CD4-positive, alpha-beta T cell treated with Interleukin-17A for 1 hour (primary cell): ENCODE measurements at places on chromosomes 5 and 9.

GRCh38 chr5:80995908-80996307 is 35.7 kb downstream of the RASGRF2 start:
- DNase-seq = no peak

GRCh38 chr9:116937361-116937760 is 250.3 kb downstream of the TRIM32 start:
- no peak for DNase-seq

- no peak for DNase-seq
Measured at GRCh38 chr5:93342563-93343061, 238.4 kb downstream of the NR2F1-AS1 start.

- DNase-seq = no peak
Measured at GRCh38 chr5:17314907-17315471, 97.6 kb downstream of the BASP1 start.

DNA sequence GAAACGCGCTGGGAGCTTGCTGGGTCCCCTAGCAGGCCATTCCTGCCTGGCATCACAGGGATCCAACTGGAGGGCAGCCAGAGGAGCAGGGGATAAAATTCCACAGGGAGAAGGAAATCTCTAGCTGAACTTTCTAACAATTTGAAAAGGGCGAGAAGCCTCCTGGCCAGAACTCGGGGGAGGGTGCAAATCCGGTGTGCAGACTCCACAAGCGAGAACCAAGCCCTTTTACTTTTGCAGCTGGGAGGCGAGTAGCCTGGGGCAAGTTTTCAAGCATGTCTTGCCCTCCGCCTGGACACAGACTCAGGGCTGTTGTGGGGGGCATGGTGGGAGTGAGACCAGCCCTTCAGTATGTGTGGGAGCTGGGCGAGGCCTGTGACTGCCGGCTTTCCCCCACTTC is 14.3 kb upstream of the POU5F2 start:
- DNase-seq = no peak

GRCh38 chr5:168931638-168932345 is 352.6 kb upstream of the PANK3 start:
- no peak for DNase-seq

GRCh38 chr9:111925017-111925770 is 28.6 kb downstream of the UGCG start:
- DNase-seq = no peak

DNA sequence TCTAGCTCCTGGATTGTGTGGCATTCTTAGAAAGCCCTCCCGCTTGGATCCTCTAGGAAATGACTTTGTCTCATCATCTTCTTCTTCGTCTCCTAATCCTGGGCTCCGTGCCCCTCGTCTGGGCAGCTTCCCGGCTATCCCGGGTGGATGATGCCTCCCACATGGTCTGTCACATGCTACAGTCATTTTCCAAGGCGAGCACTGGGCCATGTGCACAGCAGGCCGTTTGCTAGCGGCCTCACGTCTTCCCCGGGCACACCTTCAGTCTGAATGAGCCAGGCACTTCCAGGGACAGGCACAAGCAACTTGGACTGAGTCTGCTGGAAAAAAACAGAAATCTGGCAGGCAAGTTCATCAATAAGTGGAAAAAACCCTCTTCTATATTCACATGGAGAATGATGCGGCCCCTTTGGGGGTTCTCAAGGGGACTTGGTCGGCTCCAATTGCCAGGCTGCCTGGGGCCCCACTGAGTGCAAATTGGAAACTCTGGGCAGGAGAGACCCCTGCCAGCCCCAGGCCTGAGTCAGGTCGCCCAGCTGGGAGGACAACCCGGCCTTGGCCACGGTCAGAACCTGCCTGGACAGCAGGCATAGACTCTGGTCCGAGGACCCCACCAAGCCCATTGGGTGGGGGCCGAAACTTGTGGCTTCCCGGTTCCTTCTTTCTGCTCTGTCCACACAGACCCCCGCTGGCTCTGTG is 11.1 kb upstream of the WNK2 start:
- no peak for DNase-seq

GRCh38 chr9:106218427-106218826 is 524.1 kb downstream of the TMEM38B start:
- no peak for DNase-seq

GRCh38 chr5:54570916-54571315 is 53.4 kb downstream of the SNX18 start:
- DNase-seq = no peak

GRCh38 chr9:119838210-119838609 is 469.0 kb upstream of the BRINP1 start:
- DNase-seq = no peak

DNA sequence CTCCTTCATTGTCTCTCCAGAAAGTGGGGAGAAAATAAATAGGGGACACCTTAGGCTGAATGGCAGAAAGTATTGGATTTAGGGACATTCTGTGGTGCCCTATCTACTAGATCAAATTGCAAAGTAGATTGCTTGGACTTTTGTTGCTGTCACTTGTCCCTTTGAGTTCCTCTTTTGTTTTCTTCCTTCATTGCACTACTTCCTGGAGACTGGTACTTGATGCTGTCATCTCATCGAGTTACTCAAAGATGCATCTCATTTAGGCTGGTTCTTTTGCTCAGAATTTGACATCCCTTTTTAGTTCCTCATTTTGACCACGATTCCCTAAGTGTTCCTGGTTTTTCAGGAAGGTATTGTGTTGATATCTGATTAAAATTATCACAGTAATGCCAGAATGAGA is 137.6 kb downstream of the ADGRV1 start:
- DNase-seq = no peak

GRCh38 chr5:92505145-92505544 is 1075.9 kb downstream of the NR2F1-AS1 start:
- DNase-seq = no peak

DNA sequence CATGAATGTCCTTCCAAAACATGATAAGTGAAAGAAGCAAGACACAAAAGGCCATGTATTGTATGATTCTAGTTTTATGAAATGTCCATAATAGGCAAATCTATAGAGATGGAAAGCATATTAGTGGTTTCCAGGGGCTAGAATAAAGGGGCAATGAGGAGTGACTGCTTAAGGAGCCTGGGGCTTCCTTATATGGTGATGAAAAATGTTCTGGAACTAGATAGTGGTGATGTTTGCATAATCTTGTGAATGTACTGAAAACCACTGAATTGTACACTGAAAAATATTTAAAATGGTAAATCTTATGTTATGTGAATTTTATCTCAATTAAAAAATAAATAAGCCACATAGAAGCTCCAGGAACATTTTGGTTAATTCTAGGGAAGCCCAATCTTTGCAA is 144.4 kb upstream of the ANKRD55 start:
- no peak for DNase-seq

DNA sequence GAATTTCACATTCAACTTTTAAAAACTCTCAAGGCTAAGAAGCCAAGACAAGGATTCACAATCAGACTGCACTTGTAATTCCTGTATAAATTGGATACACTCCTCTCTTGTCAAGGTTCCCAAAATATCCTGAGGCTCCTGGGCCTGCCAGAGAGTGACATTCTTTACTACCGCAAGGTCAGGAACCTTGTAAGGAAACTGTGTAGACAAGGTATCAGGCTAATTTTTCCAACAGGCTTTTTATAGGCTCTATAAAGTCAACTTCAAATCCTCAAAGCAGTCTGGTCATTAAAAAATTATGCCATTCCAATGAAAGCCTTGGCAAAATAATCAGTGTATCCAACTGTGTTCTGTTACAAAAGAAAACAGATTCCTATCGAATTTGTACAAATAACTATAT is 15.5 kb upstream of the PAIP1 start:
- DNase-seq = no peak

DNA sequence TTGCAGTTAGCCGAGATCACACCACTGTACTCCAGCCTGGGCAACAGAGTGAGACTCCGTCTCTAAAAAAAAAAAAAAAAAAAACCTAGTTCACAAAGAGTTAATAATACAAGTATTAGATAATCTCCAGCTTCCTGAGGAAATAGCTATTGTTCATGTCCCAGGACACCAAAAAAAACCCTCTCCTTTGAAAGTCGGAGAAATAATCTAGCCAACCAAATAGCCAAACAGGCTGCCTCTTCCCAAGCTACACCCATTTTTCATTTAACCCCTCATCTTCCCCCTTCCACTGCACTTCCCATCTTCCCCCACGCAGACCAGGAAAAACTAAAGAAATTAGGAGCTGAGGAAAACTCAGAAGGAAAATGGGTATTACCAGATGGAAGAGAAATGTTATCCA is 23.6 kb downstream of the CNOT8 start:
- DNase-seq = no peak

DNA sequence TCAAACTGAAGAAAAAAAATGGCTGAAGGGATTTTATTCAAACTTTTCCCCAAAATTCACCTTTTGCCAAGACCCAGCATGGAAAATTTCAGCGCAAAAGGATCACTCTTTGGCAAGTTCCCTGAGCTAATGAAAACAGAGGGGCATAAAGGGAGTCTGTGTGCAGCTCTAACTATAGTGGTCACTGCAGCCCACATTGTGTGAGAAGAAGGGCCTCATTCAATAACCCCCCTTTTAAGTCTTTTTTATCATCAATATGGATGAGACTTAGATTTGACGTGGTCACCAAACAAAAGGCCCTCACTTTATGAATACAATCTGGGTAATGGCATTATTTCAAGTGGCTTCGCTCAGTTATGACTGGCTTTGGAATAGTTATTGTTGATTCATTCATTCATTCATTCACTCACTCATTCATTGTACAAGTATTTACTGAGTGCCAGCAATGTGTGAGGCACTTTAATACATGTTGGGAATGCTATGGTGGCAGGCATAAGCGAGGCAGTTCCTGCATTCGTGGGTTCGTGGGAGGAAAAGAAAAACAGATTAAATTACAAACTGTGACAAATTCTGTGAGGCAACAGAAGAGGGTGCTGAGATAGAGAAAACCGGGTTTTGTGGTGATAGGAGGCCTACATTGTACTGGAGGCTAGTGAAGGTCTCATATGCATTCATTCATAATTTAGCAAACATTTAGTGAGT is 145.7 kb upstream of the KLF4 start:
- DNase-seq = no peak

DNA sequence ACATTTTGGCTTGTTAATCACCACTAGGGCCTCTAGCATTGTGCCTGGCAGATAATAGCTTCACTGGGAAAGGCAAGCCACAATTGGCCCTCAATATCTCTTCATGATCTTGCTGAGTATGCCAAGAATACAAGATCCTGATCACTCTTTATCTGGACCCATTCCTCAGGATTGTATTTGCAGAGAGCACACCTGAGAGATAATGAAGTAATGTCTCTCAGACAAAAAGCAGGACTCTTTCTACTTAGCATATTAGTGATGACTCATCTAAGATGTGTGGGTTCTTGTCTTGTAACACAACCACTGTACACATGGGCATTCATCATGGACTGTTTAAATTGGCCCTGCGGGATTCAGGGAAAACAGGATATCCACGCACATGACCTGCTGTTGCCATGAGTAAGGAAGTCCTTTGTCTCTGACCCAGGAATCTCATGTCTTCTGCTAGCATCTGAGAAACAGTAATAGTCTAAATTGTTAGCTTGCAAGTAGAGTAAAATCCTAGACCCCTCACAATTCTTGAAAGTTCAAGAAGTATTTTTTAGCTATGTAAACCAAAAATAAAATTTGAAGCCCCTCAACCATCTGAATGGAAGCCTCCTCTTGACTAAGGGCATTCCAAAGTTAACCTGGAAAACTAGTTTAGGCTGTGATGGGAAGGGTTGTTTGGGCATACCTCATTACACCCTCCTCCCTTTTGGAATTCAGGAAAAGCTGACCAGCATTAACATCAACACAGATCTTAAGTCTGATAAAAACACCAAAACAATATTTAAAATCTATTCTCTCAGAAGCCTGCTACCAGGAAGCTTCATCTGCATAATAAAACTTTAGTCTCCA is 28.0 kb upstream of the NFIL3 start:
- DNase-seq = no peak

DNA sequence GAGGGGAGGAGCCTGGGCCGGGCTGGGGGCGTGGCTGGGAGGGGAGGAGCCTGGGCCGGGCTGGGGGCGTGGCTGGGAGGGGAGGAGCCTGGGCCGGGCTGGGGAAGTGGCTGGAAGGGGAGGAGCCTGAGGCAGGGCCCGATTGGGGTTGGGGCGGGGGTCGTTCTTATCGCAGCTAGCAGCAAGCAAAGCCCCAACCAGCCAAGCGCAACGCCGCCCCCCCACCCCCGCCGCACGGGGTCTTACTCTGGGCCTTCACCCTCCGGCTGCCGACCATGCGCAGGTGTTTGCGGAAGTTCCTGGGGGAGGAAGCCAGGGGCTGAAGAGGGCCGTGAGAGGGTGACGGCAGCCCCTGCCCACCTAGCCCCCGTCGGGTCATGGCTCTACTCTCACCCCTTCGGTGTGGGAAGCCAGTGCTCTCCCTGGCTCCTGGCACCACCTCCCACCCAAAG is 5.0 kb downstream of the NSMF start:
- DNase-seq = peak; percentile 47

GRCh38 chr5:111172504-111172903 is 51.7 kb upstream of the CAMK4 start:
- no peak for DNase-seq

DNA sequence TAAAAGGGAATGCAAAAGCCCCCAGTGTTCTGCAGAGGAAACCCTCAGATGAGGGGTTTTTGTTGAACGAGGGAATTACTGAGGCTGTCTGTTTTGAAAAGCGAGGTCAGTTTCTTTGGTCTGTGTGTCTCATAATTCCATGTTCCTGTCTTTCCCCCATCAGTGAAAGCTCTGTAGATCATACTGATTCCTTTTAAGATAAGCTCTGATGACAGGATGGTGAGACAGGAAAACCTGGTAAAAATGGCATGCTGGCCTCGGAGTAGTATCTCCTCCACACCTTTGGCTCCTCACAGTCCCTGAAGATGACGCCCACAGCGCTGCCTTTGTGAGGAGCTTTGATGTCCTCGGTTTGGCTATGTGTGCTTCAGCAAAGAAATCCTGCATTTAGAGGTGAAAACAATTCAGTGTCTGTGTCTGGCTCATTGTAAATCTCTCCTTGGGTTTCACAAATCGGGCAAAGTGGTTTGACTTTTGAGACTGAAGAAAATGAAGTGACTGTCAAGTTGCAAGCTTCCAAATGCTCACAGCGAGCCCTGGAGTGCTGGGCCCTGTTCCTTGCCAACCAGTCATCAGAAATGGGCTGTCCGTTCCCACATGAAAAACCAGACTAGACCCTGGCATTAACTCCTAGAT is 124.9 kb upstream of the ICE1 start:
- no peak for DNase-seq

- no peak for DNase-seq
Measured at GRCh38 chr5:150513375-150514309, 5.7 kb downstream of the NDST1 start.

GRCh38 chr9:130785940-130786508 is 49.0 kb upstream of the ABL1 start:
- DNase-seq = no peak

GRCh38 chr5:75558981-75559632 is 47.4 kb downstream of the POLK start:
- no peak for DNase-seq

- no peak for DNase-seq
Measured at GRCh38 chr9:107286057-107286456, 3.0 kb downstream of the RAD23B start.
